ENCODE measurements at places on chromosomes 11 and 22. TPM values are rescaled to one million over a fixed set of nuclear protein-coding genes. Genes with fewer than 3 reads are reported as not detected.

Gene SLN
- total RNA-seq, result not detected

DNA sequence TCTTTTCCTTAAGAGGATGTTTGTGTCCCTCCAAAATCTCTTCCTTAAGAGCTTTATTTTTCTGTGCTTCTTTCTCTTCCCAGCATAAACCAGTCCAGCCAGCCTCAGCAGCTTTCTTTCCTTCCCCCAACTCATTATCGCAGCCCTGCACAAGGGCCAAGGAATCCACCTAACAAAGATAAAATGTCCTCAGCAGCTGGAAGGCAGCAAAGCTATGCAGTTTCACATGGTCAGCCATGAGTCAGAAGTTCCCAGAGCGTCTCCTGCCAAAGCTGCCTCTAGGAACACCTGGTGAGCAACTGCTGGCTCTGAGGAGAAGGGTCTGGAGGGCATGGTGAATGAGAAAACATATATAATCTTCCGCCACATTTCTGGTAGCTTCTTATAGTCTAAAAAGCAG is 45.3 kb upstream of the HMGXB4 start:
- DNase-seq, result no peak

DNA sequence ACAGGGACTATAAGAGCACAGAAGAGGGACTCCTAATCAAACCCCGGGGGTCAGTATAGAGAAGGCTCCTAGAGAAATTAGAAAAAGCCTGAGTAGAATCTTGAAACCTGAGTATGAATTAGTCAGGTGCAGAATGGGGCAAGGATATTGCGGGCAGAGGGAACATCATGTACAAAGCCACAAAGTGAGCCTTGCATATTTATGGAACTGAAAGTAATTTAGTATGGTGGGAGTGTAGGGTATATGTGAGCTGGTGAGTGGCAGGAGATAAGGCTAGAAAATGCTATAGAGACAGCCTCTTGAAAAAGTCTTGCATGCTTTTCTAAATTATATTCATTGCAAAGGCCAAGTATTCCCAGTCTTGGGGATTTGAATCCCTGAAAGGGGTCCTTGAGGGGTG is 93.7 kb downstream of the STIM1 start:
- no peak for DNase-seq

GRCh38 chr11:58658623-58659022 is 36.2 kb downstream of the CNTF start:
- DNase-seq, result no peak

DNA sequence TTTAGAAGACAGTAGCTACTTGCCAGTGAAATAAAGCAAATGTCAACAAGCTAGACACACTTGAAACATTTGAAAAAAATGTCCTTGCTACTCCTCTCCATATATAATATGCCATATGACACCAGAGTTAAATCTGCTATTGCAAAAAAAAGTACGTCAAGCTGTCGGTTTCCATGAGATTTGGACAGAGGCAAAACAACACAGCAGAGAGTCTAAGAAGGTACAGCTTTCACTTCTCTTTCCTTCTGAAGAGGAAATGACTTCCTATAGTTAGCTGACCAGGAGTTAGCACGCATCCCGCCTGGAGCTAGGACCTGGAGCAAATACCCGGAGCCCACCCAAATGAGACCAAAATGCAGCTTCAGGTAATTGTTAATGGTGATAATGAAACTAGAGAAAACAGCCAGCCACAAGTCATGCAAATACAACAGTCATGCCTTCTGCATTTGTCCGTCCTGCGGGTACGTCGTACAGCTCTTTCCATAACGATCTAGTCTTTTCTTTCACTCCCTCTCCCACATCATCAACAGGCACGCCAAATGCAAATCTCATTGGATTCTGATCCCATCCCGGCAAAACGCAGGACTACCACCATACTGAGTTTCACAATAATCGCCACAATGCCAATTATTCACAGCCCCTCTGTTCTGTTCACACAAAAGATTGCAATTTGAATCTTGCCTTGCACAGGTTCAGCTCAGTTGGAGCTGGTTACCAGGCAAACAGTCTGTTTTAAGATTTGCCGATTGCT is 395.0 kb upstream of the CCDC90B start:
- no peak for DNase-seq

Gene GAL
- total RNA-seq, result 6.1 TPM

DNA sequence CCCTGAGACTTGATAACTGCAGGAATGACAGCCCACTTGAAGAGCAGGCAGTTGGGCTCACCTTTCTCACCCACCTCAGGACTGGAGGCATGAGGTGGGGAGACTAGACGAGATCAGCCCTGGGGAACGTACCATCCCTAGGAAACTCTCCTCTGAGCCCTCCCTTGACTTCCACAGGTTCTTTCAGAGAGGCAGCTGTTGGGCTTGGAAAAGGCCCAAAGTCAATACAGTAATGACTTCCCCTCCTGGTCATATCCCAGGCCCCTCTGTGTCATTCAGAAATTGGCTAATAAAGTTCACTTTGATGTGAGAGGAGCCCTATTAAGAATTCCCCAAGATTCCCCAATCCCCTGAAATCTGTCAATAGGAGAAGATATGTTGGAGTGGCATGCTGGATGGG is 5.8 kb upstream of the NECTIN1 start:
- peak; percentile 30 for DNase-seq

DNA sequence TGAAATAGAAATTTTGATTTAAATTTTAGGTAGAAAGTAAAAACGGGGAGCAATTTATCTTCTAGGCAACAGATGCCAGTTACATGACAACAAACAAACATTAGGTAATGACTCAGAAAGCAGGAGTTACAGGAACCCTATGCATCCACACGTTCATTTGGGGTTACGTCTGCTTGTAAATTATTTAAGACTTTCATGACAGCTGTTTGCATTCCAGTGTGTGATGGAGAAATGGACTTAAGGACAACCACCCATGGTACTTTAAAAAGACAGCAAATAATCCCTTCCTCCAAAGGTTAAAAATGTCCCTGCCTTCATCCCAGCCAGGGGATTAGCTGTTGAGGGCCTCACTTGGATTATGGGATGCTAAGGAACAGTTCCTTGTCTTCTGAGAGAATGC is 11.8 kb downstream of the E2F8 start:
- DNase-seq, result no peak

Gene PKNOX2
- total RNA-seq, result 0.11 TPM

DNA sequence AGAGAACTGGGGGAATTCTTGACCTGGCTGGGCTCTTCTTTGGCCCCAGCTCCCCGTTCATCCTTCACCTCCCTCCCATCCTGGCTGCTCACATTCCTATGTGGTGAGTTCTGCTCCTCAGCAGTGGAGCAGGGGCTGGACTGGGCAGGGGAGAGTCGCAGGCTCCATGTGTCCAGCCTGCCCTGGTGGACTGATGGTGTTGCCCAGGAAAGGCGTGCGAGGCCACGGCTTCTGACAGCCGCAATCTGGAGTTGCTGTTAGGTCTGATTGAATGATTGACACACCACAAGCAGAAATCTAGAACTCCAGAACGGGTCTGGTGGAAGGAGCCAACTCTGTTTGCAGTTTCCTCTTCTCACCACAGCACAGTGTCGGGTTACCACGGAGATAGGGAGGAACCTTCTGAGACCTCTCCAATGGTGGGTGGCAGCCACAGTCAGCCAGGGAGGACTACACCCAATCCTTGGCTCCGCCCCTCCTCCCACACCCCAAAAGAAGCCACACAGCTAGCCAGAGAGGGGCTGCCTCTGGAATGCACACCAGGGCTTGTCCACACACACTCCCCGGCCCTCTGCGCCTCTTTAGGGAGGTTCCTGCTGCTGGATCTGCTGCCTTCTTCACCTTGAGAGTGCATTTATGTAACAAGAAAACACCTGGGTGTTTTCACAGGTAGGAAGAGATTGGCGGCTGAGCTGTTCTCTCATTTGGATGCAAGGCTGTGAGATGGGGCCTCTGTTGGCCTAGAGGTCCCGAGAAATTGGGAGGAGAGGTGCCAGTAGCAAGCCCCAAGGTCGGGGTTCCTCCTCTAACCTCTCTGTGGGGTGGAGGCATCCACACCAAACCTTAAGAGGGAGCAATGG is 56.4 kb upstream of the CD44 start:
- no peak for DNase-seq

Gene IGF2
- 34.1 TPM for total RNA-seq

DNA sequence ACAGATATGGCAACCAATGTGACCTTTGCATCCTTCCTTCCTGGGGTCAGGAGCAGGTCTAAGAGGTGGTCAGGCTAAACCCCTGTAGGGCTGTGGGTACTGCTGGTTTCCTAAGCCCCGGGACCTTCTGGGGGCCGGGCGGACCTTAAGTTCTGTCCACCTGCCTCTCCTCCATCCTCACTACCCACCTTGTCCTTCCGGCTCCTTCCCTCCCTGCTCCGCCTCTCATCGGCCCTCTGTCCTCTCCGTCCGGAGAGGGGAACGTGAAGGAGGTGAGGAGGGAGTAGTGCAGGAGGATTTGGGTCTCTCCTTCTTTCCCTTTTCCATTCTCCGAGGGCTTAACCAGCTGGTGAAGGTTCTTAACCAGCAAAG is 28.3 kb upstream of the PARVB start:
- no peak for DNase-seq

Gene ZDHHC8
- total RNA-seq, result 128 TPM

- peak; percentile 82 for DNase-seq
Measured at GRCh38 chr11:119094816-119095065, 6.9 kb downstream of the DPAGT1 start.

DNA sequence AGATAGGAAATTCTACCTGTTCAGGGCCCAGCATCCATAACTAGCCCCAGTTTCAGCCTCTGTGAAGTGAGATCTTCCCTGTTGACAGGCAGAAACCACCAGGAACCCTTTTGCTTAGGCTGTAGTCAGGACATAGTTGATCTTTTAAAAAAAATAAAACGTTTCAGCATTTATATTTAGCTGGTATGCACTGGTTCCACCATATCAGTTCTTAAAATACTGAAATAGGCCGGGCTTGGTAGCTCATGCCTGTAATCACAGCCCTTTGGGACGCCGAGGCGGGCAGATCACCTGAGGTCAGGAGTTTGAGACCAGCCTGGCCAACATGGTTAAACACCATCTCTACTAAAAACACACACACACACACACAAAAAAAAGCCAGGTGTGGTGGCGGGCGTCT is 35.3 kb downstream of the GALNT18 start:
- no peak for DNase-seq

Gene TEX12
- total RNA-seq, result 0.46 TPM

- DNase-seq, result no peak
Measured at GRCh38 chr11:15547685-15548084, 433.0 kb downstream of the INSC start.

Gene NRXN2
- not detected for total RNA-seq

DNA sequence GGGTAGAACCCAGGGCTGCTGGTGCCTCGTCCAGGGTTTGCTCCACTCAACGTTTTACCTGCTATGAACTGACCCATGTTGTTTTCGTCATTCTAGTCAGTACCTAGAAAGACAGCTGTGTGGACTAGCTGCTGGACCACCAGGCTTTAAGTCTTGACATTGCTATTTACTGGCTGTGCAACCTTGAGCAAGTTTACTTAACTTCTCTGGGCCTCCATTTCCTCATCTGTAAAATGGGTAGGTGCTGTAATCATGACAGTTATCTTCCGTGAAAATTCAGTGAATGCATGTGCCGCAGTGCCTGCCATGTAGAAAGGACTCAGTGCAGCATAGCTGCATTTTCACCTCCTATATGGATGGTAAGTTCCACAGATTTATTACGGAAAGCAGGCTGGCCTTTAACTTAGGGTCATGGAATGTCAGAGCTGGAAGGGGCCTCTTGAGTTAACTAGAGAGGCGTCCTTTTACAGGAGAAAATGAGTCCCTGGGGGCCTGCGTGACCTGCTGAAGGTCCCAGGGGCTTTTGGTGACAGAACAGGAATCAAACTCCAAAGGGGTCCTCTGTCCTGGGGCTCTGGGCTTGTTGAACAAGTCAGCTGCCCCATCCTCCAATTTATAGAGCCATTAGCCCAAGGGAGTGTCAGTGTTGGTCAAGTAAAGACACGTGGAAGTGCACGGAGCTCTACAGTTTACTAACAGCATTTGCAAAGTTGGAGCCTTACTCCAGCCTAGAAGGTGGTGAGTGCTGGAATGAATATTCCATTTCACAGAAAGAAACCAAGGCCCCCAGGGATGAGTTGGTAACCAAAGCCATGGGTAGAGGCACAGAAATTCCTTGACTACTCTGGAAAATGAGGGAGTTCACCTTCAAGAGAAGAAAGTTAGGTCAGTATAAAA is 12.0 kb upstream of the MALAT1 start:
- no peak for DNase-seq

DNA sequence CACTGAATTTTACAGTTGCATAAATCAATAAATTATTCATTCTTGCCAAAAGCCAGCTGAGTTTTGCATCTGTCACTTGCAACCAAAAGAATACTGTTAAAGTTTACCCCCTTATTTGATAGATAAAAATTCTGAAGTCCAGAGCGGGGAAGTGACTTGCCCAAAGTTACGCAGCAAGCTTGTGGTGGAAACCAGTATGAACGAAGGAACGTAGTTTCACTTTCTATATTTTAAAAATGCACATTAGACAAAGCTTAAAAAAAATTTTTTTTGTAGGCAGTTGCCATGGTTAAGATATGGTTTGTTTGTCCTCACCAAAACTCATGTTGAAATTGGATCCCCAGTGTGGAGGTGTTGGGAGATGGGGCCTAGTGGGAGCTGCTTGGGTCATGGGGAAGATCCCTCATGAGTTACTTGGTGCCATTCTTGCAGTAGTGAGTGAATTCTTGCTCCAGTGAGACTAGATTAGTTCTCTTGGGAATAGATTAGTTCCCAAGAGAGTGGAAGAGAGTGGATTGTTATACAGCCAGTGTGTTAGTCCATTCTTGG is 46.3 kb upstream of the SEZ6L start:
- DNase-seq, result no peak

Gene P2RX3
- not detected for total RNA-seq

DNA sequence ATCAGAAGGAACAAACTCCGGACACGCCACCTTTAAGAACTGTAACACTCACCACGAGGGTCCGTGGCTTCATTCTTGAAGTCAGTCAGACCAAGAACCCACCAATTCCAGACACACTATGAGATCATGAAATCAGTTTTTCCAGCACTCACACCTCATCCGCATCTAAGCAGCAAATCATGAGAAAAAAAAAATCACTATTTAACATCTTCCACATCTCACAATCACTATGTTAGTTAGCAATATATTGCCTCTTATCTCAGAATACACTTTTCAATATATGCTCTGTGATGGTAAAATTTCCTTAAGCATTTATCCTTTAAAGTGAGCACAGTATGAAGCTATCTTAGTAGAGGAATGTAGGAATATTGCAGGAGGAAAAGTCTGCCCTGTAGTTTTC is 328.7 kb downstream of the FAM181B start:
- DNase-seq, result no peak

- peak; percentile 30 for DNase-seq
Measured at GRCh38 chr11:63639199-63639832, 25.1 kb upstream of the PLAAT3 start.

GRCh38 chr11:43573873-43574272 is 106.7 kb upstream of the HSD17B12 start:
- no peak for DNase-seq

GRCh38 chr11:84812471-84812969 is 814.6 kb downstream of the DLG2 start:
- DNase-seq, result no peak

GRCh38 chr11:128448981-128449713 is 138.2 kb downstream of the ETS1 start:
- DNase-seq, result no peak

Gene TENM4
- 0.27 TPM for total RNA-seq
